Stimulated activated CD8-positive, alpha-beta memory T cell treated with anti-CD3 and anti-CD28 coated beads, Interleukin-4, amount 100 ng/mL, for 24 hours (primary cell): ENCODE measurements at places on chromosomes 4 and X.

DNA sequence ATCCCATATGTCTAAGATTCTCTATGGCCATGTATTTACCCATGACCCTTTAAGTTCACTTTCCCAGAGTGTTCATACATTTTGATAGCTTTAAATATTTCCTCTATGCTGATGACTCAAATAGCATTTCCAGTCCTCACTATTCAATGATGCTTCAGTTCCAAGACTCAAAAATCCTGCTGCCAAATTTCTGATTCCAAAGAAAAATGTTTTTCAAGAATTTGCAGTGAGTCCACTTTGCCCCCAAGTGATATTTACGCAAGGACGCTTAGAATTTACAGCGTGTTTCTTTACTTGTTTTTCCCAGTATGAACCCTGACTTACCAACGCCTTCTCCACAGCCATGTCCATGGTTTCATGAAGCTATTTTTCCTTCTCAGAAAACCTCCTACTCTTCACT is 127.9 kb upstream of the PCDH18 start:
- DNase-seq, result no peak

DNA sequence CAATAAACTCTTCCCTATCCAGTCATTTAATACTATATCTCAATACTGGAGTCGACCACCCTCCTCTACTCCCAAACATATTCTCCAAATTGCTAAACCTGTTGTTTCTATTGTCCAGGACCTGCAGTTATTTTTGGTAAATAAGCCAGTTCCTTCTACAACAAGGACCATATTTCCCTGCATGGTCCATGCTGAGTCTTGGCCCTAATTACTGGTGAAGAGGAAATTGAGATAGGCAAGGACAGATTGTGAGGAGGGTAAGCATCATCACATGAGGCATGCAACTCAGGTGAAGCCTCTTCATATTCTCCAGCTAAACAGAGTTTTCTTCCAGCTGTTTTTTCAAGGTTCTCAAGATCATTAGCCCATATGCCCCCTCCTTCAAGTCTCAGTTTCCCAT is 1193.6 kb downstream of the RAPGEF2 start:
- no peak for DNase-seq

DNA sequence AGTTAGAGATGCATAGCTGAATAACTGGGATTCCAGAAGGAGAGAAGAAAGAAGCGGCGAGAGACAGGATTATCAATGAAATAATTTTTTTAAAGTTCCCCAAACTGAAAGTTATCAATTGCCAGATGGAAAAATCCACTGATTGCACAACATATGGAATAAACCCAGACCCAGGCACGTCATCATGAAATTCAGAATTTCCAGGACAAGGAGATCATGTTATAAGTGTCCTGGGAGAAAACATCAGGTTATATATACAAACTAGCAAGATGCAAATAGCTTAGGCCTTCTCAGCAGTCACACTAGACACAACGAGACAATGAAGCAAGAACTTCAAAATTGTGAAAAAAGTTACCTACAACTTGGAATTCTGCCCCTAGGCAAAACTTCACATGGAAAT is 200.0 kb downstream of the PALLD start:
- no peak for DNase-seq

GRCh38 chr4:73770917-73771316 is 30.5 kb downstream of the CXCL8 start:
- DNase-seq, result no peak

DNA sequence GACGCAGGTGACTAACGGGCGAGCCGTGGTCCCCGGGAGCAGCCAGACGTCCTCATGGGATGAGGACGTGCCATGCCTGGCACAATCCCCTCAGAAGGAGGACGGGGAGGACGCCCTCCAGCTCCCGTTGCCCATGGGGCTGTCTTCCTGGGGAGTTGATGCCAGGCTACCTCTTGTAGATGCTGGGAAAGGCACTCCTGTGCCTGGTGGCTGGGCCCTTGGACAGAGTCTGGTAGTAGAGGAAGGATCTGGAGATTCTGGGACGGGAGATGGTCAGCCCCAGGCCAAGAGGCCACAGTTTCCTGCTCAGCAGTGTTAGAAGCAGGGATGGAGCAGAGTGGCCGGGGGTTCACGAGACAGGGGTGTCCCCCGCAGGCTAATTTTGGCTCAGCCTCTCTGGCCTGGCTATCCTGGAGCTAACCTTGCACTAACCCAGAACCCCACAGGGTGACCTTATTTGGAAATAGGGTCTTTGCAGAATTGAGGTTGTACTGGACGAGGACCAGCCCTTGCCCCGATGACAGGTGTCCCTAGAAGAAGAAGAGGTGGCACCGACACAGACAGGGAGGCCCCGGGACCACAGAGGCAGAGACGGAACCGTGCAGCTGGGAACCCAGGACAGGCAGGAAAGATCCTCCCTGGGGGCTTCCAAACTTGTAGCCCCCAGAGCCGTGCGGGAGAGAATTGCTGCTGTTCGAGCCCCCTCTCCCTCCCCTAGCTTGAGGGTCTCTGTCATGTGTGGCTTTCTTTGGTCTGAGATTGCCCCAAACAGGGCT is 50.1 kb upstream of the ADRA2C start:
- DNase-seq, result no peak

DNA sequence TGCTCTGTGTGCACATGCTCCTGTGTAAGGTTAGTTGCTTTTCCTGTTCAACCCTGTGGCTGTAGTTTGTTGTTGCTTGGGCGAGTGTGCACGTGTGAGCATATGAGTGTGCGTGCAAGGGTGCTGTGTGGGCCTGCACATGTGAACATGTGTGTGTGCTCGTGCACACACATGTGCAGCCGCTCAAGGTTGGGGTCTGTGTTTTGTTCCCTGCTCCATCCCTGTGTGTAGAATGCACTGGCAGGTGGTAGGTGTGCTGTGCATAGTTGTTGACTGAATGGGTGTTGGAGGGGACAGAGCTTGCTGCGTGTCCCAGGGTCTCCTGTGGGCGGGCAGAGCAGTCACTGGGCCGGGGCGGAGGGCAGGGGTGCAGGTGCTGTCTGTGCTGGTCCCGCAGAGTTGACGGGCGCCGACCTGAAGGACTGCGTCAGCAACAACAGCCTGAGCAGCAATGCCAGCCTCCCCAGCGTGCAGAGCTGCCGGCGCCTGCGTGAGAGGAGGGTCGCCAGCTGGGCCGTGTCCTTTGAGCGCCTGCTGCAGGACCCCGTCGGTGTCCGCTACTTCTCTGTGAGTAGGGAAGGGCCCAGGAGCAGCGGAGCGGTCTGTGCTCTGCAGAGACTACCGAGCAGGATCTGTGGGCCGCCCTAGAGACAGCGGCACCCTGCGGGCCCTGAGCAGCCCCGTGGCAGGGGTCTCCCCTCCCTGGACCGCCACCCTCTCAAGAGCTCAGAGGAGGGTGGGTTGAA is 27.9 kb upstream of the HGFAC start:
- DNase-seq, result no peak

GRCh38 chrX:56728321-56728720 is 722 bp upstream of the NBDY start:
- no peak for DNase-seq

DNA sequence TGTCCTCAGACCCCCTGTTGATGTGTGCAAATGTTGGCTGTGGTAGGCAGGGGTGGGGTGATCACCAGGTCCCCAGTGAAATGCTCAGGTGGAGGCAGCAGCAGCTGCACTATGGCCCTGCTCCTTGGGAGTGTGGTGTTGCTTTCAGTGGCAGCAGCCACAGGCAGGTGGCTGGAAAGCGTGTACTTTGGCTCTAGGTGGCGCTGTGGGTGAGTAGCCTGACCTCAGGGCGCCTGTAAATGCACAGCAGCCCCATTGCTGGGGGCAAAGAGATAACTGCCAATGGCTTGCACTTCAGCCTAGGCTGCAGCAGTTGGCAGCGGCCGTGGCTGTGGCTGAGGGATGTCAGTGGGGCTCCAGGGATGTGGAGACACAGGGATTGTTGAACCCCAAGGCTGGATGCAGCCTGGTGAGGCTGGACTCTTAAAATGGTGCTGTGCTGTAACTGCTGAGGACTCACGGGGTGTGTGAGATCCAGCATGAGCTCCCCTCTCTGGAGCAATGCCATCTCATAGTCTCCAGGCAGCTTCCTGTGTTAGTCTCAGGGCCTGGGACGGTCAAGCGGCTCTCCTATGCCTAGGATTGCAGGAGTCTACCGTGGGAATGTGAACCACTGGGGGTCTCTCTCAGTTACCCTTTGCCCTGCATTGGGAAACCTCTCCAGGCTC is 421.7 kb upstream of the HTR2C start:
- no peak for DNase-seq

DNA sequence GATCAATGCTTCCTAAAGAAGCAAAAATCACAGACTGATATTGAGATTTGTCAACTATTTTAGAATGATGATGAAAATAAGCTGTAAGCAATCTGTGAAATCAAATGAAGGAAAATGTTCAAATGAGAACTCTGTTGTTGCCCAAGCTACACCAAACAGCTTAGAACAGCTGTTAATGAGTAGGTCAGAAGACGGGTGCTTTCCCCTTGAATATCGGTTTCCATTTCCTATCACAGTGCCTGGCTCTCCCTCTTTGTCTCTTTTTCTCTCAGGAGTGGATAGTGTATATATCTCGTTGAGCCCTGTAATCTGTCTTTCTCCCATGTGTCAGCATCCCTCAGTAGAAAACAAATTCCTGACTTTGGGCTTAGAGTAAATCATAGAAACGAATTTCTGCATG is 1592.9 kb upstream of the TENM3 start:
- DNase-seq, result no peak

DNA sequence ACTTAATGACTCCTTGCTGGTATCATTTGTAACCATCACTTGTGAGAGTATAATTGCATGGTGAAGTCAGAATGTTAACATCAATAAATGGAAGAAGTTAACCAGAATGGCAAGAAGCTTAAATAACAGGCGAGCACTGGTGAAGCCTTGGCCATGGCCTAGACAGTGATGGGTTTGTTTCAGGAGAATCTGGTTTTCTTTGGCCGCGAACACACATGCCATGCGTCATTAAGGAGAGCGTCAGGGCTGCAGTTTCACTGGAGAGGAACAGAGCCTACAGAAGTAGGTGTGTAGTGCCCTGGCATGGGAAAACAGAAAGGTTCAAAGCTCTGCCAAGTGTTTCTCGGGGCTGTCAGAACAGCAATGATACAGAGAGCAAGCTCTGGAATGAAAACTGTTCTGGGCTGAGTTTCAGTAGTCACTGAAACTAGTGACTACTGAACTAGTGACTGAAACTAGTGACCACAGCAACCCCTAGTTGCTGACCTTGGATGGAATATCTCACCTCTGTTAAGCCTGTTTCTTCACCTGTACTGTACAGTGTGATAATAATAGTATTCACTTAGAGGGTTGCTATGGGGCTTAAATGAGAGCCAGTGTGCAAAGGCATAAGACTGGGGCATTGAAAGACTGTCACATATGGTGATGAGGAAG is 93.8 kb downstream of the C4orf51 start:
- no peak for DNase-seq

- DNase-seq, result no peak
Observed at GRCh38 chr4:38821739-38822138, 17.1 kb upstream of the TLR1 start.

- no peak for DNase-seq
Observed at GRCh38 chr4:110019153-110019552, 106.5 kb downstream of the EGF start.

GRCh38 chr4:68673143-68673542 is 2.7 kb upstream of the UGT2B15 start:
- no peak for DNase-seq

DNA sequence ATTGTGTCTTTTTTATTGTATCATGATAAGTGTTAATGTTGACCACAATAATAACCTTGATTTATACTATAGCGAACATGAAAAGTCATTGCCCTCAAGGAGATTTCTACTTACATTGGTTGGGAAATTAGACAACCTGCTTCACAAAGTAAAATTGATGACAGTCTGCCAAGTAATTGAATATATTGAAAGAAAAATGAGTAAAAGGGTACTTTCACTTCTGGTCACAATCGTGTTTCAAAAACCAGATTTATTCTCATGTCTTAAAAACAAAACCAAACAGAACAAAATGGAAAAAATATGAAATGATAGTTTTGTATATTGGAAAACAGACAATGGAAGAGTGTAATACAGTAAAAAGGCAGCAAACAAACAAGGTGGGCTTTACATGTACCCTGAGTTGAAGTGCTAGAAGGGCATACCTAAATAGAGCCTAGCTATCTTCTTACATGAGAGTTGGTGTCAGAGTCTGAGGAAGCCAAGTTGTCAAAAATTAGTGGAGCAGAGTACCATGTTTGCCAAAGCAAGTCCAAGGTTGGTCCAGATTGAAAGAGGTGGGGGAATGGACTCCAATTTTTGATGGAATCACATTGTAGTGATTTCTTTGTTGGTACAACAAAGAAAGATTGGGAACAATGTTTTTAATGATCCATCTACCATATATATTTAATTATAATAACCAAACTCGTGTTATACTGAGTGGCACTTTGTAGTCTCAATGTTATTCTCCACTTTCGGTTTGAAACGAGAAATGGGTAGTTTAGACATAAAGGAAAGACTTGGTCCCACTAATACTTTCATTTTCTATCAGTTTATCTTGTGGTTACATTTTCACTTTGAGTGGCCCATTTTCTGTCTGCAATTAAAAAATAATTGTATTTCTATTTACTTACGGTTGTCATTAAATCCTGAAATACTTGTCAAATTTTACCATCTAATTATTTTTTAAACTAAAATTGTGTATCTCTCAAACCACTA is 775.6 kb downstream of the STIM2 start:
- DNase-seq, result no peak

- no peak for DNase-seq
Observed at GRCh38 chrX:71978164-71978563, 67.5 kb downstream of the NHSL2 start.

GRCh38 chrX:129534816-129535578 is 5.1 kb upstream of the OCRL start:
- DNase-seq, result no peak

DNA sequence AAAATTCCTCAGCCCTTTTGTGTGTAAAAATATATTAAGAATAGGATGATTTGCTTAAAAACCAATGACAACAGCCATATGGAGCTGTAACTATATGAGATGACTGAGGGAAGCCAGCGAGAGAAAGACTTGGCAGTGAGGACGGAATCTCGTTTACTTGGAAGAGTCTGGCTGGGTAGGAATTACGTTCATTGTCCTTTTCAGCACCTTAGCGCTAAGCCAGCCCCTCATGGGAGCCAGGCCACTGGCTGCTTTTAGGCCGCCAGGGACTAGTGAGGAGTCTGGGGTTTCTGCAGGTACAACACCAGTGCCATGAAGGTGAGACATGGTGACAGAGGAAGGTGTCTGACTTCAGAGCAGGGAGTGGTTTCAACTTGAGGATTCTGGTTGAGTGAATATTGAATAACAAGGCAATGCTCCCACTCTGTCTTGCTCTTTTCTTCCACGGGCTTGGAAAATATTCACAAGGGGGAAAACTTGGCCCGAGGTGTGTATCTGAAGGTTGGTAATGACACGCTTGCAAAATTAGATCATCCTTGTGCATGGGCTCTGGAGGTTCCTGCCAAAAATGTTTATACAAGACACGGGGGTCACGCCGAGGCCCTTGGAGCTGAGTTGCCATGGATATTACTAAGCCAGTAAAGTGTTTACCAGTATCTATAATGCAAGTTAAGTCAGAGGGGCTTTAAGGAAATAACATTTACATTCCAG is 17.4 kb downstream of the KLF3 start:
- DNase-seq, result no peak

DNA sequence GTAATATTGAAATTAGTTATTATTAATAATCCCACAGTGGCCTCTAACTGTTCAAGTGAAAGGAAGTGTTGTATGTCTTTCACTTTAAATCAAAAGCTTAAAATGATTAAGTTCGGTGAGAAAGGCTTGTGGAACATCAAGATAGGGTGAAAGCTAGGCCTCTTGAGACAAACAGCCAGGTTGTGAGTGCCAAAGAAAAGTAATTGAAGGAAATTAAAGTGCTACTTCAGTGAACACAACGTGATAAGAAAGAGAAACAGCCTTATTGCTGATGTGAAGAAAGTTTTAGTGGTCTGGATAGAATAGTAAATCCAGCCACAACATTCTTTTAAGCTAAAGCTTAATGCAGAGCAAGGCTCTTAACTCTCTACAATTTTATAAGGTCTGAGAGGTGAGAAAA is 42.6 kb upstream of the IL13RA2 start:
- DNase-seq, result no peak
